ENCODE measurements at places on chromosomes 13 and 19.
A peak's percentile ranks its signal among the peaks of the same experiment; 100 is the strongest.

DNA sequence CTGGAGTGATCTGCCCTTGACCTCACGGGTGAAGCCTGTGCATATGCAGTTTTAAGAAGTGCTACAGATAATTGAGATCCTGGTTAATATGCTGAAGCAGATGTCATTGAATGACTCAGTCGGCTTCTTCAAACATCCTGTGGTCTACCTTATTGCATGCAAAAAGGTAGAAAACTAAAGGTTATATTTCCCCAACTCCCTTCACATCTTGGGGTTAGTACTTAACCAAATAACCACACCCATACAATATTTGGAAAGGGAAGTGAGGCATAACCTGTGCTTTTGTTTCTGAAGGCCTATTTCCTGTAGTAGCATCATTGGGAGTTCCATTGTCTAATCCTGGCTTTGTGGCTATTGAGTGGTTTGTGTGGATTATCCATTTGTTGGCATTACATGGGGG, 58.3 kb downstream of the RAP2A start:
- no peak for DNase-seq

DNA sequence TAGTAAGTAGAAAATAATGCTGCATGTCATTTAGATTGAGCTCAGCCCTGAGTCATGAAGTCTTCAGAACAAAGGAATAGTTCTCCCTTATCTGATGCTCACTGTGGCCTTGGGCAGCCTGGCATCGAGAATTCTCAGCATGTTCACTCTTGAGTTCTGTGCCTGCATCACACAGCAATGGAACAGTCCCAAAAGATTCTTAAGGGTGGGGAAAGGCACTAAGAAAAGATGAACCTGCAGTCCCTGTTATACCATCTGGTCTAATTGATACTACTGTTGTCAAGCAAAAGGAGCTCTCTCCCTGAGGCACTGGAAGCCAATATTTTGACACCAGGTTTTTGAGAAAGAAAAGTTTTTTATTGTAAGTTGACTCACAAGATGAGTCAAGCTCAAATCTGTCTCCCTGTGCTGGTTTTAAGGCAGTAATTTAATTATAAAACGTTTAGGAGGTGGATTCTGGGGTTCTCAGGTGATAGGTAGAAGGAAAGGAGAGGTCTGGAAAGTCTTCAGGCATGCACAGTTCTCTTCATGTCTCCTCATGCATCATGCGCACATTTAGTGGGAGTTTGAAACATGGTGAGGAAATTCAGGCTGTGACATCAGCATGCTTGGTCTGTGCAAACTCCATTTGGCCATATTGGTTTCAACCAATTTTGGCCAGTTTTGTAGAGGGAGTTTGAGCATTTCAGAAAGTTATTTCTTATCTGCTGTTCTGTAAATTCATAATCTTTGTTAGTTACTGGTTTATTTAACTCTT, 38.1 kb upstream of the ZNF766 start:
- DNase-seq, result peak; percentile 13

DNA sequence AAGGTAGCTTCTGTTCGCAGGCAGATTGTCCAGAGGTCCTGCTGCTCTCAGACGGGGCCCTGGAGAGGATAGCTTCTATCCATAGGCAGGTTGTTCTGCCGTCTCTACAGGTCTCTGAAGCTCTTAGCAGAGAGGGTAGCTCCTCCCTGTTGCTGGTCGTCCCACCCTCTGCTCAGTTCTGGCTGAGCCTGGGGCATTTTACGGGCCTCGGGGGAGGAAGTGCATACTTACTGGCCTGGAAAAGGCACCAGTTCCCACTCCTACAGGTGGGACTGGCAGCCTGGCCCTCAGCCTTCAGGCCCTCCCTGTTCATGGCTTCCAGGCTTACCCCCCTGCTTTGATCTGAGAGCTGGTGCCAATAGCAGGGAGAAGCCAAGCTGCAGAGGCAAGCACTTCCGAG, 42.3 kb downstream of the USPL1 start:
- DNase-seq, result no peak

GRCh38 chr19:39160523-39160861, 34.9 kb downstream of the PAK4 start:
- DNase-seq, result no peak

- no peak for DNase-seq
Observed at GRCh38 chr13:40787062-40787461, 2.3 kb upstream of the SLC25A15 start.

- DNase-seq, result no peak
Observed at GRCh38 chr19:52600639-52601024, 30.5 kb downstream of the ZNF701 start.

DNA sequence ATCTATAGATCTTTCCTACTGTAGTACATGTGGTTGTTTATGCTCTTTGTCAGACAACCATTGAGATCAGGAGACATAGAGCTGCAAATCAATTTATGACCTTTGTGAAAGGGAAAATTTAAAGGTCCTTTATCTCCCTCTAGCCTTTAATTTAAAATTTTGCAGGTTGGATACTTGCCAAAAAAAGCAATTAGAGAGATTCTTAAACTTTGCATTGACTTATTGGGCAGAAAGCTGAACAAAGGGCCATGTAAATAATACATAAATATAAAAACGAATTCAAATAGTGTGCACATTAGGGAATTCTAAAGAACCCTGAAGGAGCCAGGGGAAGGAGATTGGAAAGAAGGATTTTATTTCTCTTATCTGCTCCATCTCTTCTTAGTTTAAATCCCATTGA, 22.0 kb upstream of the RB1 start:
- DNase-seq, result no peak

DNA sequence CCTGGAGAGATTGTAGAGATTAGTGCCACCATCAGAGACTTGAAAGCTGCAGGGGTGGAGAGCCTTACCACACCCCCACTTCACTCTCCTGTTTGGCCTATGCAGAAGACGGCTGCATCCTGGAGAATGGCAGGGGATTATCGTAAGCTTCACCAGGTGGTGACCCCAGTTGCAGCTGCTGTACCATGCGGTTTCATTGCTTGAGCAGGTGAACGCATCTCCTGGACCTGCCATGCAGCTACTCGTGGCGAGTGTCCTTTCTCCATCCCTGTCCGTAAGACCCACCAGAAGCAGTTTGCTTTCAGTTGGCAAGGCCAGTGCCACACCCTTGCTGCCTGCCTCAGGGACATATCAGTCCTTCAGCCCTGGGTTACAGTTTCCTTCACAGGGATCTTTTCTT, 21.2 kb downstream of the PPP5C start:
- DNase-seq, result no peak

DNA sequence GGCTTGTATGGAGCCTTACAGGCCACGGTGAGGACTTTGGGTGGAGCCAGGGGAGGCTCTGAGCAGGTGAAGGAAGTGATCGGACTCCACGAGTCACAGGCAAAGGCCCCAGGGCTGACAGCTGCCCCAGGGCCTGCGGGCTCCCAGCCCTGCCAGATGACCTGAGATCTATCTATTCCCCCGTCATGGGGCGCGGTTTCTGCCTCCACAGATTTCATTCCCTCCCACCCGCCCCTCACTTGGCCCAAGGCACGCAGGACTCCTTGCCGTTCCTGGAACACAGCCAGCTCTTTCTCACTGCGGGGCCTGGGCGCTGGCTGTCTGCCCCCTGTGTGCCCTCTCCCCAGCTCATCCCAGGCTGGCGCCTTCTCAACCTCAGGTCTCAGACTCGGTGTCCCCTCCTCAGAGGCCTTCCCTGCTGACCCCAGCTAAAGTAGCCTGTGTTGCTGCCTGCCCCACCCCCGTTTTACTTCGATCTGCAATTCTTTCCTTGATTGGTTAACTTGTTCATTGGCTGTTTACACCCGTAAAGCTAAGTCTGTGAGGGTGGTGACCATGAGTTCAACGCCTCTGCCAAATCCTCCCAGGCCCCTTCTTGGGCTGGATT, 13.9 kb upstream of the PAK4 start:
- no peak for DNase-seq

DNA sequence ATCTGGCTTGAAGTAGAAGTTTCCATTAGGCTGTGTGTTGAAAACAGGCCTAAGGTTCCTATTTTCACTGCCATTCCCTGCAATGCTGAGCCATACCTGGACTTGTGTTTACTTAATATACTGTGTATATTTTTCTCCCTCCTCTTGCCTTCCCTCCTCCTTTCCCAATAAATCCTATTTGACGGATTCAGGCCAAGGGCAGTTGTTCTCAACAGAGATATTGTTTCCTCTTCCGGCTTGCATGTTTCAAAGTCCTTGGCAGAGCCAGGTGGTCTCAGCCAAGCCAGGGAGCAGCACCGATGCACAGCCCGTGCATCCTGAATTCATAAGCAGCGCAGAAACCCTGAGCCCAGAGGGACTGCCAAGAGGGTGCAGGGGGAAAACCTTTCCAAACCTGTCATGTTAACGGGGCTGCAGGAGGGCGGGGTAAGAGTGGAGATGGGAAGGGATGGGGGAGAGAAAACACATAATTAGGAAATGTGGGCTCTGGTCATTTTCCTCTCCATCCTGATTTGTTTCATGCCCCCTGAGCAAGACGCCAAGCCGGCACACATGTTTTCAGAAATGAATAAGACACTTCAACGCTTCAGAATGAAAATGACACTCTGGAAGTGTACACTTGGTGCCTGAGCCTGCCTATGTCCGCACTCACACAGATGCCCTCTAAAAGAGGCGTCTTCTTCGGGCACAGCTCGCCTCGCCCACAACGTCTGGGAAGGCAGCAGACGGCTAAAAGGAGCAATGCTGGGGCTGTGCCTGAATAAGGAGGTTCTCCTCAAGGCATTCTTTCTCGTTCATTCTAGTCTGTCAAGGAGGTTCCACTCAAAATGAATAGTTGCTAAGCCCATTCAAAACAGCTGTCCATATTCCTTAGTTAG, 149.3 kb upstream of the UBL3 start:
- DNase-seq, result no peak

GRCh38 chr13:70809588-70809987, 701.3 kb upstream of the KLHL1 start:
- DNase-seq, result no peak

DNA sequence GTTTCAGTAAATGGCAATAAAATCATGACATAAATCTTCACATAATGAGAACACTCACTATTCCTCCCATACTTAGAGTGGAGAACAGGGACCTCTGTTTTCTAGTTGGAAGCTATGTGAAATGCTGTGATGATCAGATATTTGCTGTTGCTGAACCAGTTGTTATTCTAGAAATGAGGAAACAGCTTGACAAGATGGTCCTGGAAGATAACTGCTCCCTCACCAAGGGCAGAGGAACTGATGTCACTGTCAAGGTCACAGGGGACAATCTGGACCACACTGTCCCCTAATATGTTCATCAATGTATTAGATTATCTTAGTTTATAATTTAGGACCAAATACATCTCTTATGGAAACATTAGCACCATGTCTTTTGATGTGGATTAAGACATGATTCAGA, 1173.3 kb downstream of the PCDH17 start:
- DNase-seq, result no peak

DNA sequence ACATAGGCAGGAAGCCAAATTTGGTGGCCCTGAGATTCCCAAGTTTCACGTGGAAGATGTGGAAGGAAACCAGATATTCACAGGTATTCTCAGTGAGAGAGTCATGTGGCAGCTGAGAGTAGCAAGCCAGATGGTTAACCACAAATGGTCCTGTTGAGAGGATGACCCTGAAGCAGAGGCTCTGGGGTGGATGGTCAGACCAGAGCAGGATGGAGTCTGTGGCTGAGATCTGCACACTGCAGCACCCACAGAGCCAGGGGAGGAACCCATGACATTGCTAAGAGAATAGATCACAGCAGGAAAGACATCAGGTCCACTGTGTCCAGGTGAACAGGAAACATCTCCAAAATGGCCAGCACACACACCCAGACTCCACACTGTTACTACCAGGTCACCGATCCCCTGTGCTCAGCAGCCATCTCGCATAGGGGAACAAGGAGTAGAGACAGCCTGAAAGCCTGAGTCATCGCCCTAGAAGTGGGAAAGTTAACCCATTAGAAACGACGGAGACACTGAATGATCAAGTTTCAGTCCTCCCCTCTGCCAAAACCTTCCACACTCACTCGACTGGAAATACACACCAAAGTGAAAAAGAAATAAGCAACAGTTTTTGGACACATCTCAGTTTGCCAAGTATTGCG, 160.0 kb downstream of the RBM26 start:
- no peak for DNase-seq

DNA sequence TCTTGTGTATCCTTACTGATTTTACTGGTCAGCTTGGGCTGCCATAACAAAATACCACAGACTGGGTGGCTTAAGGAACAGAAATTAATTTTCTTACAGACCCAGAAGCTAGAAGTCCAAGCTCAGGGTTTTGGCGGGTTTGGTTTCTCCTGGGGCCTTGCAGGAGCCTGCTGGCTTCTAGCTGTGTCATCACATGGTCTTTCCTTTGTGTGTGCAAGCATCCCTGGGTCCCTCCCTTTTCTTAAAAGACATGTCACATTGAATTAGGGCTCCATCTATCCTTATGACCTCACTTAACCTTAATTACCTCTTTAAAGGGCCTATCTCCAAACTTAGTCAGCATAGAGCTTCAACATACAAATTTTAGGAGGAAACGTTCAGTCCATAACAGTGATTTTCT, 23.4 kb downstream of the UBAC2 start:
- DNase-seq, result no peak

All from inflammatory macrophage (primary cell).